ENCODE measurements at places on chromosomes 2 and 18.

DNA sequence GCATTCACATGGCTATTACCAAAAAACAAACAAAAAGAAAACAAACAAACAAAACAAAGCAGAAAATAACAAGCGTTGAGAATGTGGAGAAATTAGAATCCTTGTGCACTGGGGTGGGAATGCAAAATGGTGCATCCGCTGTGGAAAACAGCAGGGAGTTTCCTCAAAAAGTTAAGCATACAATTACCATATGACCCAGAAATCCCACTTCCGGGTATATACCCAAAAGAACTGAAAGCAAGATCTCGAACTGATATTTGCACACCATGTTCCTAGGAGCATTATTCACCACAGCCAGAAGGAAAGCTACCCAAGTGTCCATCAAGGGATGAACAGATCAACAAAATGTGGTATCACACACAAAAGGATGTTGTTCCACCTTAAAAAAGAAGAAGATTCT is 17.9 kb upstream of the TEX51 start:
- no peak for DNase-seq

DNA sequence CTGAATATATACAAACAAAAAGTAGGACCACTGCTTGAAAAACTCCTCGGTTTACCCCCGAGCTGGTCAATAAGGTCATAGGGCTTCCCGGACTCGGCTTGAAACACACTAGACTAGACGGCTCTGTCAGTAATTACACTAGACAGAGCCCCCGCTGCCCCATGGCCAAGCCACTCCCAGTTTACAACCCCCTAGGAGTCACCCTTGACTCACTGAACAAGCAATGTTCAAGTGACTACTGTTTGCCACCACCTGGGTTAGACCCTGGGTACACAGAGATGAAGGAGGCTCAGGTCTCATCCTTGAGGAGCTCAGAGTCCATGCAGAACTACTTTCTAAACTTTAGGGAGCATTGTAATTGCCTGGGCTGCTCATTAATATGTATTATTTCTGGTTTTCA is 13.7 kb upstream of the PRELID3A start:
- no peak for DNase-seq

- no peak for DNase-seq
Measured at GRCh38 chr2:200450288-200450687, 59.6 kb downstream of the KCTD18 start.

- no peak for DNase-seq
Measured at GRCh38 chr2:1618191-1618961, 125.9 kb downstream of the PXDN start.

DNA sequence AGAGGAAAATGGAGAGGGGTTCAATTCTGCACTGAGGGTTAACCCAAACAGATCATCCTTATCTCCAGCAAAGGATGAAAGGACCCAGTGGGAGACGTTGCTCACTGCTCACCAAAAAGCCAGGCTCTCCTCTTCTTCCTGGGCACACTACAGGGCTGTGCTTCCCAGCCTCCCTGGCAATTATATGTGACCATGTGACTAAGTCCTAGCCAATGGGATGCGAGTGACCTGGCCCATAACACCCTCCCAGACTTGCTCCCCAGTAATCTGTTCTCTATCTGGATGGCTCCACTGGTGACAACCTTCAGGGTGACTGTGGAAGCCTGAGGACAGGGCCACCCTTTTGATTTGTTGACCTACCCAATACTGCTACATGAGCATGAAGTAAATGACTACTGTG is 10.9 kb upstream of the PRKCE start:
- no peak for DNase-seq

- no peak for DNase-seq
Measured at GRCh38 chr18:22493255-22493654, 75.5 kb upstream of the CTAGE1 start.

GRCh38 chr2:207315131-207315530 is 149.4 kb upstream of the KLF7 start:
- no peak for DNase-seq

- no peak for DNase-seq
Measured at GRCh38 chr2:4831751-4832150, 860.4 kb upstream of the SOX11 start.

GRCh38 chr2:86787736-86788135 is 3.0 kb downstream of the CD8A start:
- no peak for DNase-seq

- DNase-seq = no peak
Measured at GRCh38 chr2:30963184-30963583, 155.9 kb upstream of the CAPN13 start.

GRCh38 chr18:50970006-50970405 is 2.2 kb downstream of the ELAC1 start:
- DNase-seq = no peak

GRCh38 chr2:148848146-148848545 is 26.9 kb upstream of the KIF5C start:
- no peak for DNase-seq

DNA sequence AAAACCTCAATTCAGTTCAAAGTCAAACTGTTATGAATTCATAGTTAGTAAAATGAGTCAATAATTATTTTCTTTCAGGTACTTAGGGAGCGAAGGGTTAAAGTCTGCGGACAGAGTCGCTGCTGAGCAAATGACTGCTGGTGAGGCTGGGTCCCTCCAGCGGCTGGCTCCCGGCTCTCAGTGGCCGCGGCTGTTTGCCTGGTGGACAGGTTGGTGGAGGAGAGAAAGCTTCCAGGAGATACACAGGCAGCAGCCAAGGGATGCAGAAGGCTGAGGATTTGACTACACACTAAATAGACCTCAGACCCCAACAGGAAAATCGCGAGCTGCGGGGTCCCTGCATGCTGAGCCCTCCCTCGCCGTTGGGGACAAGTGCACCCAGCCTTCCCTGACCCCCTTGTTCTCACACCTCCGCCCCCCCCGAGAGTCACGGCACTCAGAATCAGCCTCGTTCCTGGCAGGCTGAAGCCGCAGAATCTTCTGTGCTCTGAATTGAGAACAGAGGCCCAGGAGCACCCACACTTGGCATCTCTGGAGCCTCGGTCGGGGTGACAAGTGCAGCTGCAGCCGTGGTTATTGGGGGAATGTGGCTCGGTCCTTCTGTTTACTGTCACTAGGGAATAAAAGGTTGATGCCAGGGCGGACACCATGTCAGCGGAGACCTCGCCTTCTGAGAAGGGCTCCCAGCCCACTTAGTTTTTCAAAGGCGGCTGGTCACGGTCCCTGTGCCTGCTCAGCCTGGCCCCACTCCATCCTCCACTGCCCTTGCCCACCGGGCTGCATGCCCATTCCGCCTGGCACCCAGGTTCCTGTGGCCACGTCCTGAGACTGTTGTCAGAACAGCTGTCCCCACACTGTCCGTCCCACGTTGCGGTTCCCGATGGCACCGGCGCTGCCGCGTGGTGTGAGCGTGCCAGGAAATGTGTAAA is 74.0 kb downstream of the SLC66A2 start:
- DNase-seq = no peak

DNA sequence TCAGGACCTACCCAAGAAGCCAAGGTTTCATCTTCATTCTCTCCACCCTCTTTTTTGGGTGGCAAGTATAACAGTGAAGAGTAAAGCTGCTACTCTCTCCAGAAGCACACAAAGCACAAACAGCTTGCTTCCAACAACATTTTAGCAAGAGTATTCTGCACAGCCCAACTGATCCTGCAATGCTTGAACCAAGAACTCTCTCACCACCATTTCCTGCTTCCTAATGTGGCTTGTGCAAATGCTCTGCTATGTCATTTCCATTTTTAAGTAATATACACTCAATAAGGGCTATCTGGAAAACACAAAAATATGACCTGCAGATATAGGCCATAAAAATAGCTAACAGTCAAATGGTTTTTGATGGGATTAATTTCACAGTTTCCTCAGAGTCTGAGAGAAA is 24.1 kb upstream of the IHH start:
- DNase-seq = no peak

GRCh38 chr2:14891546-14891945 is 259.0 kb downstream of the LRATD1 start:
- DNase-seq = no peak

GRCh38 chr2:191188550-191189093 is 37.8 kb upstream of the STAT4 start:
- no peak for DNase-seq

- DNase-seq = peak; percentile 76
Measured at GRCh38 chr2:135875491-135876065, 665 bp downstream of the MCM6 start.

DNA sequence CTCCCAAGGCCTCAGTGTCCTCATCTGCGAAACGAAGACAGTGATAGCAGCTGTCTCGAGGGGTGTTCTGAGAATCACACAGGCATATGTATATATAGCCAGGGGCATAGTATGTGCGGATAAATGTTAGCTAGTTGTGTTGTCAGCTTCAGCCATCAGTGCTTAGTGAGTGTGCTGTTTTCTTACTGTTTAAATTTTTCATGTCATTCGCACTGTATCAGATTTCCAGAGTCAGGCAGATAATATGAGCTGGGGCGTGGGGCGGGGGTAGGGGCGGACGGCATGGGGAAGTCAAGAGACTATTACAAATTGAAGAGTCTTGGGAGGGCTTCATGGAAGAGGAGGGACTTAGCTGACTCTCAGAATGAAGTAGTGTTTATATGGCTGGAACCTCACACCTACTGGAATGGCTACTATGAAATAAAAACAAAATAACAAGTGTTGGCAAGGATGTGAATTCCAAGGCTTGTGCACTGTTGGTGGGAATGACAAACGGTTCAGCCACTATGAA is 7.0 kb downstream of the TRAPPC12 start:
- no peak for DNase-seq

- no peak for DNase-seq
Measured at GRCh38 chr2:241755166-241755565, 20.7 kb downstream of the D2HGDH start.

GRCh38 chr2:231241755-231242507 is 43.5 kb downstream of the ARMC9 start:
- no peak for DNase-seq
